T-helper 2 cell treated with Interferon-gamma antibody and Interleukin-4, amounts not matched to agents 5 μg/mL and 100 μg/mL, for 36 hours (primary cell): ENCODE measurements at places on chromosomes 4 and X.

DNA sequence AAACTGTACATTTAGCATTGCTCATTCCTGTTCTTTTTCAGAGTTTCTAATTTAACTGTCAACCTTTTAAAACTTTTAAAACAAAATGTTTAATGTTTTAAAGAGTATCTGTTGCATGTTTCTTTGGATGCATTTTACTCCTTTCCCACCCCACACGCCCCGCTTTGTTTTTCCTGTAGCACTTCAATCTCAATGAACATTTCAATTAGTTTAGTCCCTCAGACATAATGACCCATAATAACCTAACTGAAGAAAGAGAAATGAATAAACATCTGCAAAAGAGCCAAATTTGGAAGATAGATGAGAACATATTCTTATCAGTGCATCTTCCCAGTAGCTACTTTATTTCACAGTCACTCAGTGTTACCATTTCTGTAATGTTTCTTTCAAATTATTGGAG, 7.5 kb downstream of the PCDH10 start:
- H3K36me3 ChIP-seq = peaks cover 2% of the 10 kb centered on the region
- H3K4me1 ChIP-seq = peaks cover 2% of the 10 kb centered on the region
- H3K27ac ChIP-seq = no peak overlapping the region
- DNase-seq = no peak

GRCh38 chrX:72089254-72089653, 42.5 kb downstream of the RTL5 start:
- no peak for DNase-seq
- no peak overlapping the region for H3K27ac ChIP-seq
- peaks cover 25% of the 10 kb centered on the region for H3K27me3 ChIP-seq
- H3K4me3 ChIP-seq = no peak overlapping the region
- no peaks in the 10 kb centered on the region for H3K36me3 ChIP-seq

GRCh38 chr4:7691982-7692381, 247.7 kb downstream of the AFAP1 start:
- DNase-seq = no peak
- H3K36me3 ChIP-seq = no peaks in the 10 kb centered on the region
- H3K4me3 ChIP-seq = no peak overlapping the region
- no peaks in the 10 kb centered on the region for H3K4me1 ChIP-seq

DNA sequence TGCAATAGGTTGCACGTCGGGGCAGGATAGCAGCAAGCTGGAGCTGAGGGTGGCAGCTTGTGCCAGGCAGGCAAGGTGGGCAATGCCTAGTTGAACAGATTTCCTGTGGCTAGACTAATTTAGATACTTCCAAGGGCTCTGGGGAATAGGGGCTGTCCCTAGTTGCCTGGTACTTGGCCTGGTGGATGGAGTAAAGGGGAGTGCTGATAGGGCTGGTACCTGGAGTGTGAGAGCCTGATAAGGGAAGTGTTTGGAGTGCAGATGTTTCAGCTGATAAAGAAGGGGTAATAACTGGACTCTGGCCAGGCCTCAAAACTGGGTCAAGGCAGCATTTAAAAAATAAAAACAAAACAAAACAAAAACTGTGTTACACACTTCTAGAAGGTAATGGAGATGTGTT, 665.5 kb downstream of the CCSER1 start:
- no peak for DNase-seq
- H3K36me3 ChIP-seq = no peaks in the 10 kb centered on the region
- no peak overlapping the region for H3K4me3 ChIP-seq
- H3K27me3 ChIP-seq = no peaks in the 10 kb centered on the region
- H3K27ac ChIP-seq = no peak overlapping the region
- H3K4me1 ChIP-seq = no peaks in the 10 kb centered on the region

- H3K36me3 ChIP-seq = no peaks in the 10 kb centered on the region
- H3K4me3 ChIP-seq = no peak overlapping the region
- no peaks in the 10 kb centered on the region for H3K4me1 ChIP-seq
- no peak for DNase-seq
- H3K27ac ChIP-seq = no peak overlapping the region
- H3K27me3 ChIP-seq = no peaks in the 10 kb centered on the region
These were observed 175.1 kb downstream of the PARM1 start for GRCh38 chr4:75107755-75108612.

DNA sequence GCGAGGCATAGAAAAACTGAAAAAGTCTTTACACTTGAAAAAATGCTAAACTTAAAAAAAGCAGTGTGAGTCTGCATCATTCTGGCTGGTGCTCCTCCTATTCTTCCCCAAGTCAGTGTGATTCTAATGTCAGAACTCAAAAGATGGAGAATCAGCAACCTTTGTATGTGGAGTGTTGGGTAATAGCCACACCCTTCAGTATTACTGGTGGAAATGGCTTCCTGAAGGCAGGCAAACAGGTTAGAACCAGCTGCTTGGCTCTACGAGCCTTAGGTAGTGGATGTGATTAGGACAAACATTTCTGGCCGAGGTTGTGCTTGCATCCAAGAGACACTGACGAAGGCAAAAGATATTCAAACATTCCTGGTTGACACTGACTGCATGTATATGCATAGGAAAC, 353.4 kb upstream of the TACR3 start:
- H3K36me3 ChIP-seq = no peaks in the 10 kb centered on the region
- H3K27me3 ChIP-seq = no peaks in the 10 kb centered on the region
- H3K4me3 ChIP-seq = no peak overlapping the region
- no peak overlapping the region for H3K27ac ChIP-seq
- no peaks in the 10 kb centered on the region for H3K4me1 ChIP-seq
- DNase-seq = no peak

DNA sequence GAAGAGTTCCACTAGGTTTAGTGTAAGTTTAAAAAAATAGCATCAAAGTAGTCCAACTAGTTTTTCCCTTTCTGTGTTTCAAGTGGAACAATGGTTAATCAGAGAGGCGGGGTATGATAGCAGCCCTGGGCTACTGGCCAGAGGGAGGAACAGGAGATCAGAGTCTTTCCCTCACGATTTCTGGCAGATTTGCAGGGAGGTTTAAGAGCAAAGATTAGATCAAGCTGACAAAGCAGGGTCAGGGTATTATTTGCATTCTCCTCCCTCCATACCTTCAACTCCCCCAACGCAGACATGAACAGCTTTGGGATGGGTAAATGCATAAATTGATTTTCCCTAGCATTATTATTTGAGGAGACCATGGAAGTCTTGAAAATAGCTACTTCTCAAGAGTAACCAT, 277.6 kb upstream of the DIAPH2 start:
- no peak for DNase-seq
- H3K27ac ChIP-seq = no peak overlapping the region
- H3K4me1 ChIP-seq = no peaks in the 10 kb centered on the region
- no peak overlapping the region for H3K4me3 ChIP-seq
